Sigmoid colon (tissue), 7 donors: ENCODE measurements at places on chromosomes 7 and 10. TPM values are rescaled to one million over a fixed set of nuclear protein-coding genes. Genes with fewer than 3 reads are reported as not detected.

The NKX2-3 gene
- total RNA-seq, result 33.1 TPM

The EPHB6 gene
- total RNA-seq, result 10.7 TPM

The AKR1C3 gene
- total RNA-seq, result 16.8 TPM

The FGFBP3 gene
- total RNA-seq, result 0.71 TPM
